CD8-positive, alpha-beta memory T cell (primary cell): ENCODE measurements at places on chromosomes 1 and 21.

- H3K27ac ChIP-seq: no peak overlapping the region
- no peak overlapping the region for H3K4me3 ChIP-seq
- no peaks in the 10 kb centered on the region for H3K27me3 ChIP-seq
- no peaks in the 10 kb centered on the region for H3K36me3 ChIP-seq
Measured at GRCh38 chr1:162204823-162205155, 135.3 kb downstream of the NOS1AP start.

- H3K27me3 ChIP-seq: no peaks in the 10 kb centered on the region
- DNase-seq: no peak
- H3K36me3 ChIP-seq: no peaks in the 10 kb centered on the region
- no peak overlapping the region for H3K4me3 ChIP-seq
- no peak overlapping the region for H3K27ac ChIP-seq
- no peaks in the 10 kb centered on the region for H3K4me1 ChIP-seq
Measured at GRCh38 chr1:239186487-239186886, 199.9 kb upstream of the CHRM3 start.

DNA sequence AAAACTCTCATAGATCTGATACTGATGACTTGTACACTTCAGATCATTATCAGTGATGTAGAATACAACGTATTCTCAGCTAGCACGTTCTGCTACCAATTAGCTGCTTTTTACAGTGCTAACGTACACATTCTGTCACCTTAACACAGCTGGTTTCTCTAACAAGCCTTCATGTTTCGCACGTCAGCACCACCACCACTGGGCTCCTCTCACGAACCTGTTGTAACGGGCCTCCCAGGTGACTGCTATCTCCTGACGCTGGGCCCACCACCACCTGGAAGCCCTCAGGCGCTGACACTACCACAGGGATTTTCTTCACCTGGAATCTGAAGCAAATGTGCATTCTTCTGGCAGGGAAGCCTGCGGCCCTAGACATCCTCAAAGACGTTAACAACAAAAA lies 19.8 kb downstream of the TOMM20 start:
- H3K4me3 ChIP-seq: no peak overlapping the region
- H3K27ac ChIP-seq: no peak overlapping the region
- DNase-seq: no peak

DNA sequence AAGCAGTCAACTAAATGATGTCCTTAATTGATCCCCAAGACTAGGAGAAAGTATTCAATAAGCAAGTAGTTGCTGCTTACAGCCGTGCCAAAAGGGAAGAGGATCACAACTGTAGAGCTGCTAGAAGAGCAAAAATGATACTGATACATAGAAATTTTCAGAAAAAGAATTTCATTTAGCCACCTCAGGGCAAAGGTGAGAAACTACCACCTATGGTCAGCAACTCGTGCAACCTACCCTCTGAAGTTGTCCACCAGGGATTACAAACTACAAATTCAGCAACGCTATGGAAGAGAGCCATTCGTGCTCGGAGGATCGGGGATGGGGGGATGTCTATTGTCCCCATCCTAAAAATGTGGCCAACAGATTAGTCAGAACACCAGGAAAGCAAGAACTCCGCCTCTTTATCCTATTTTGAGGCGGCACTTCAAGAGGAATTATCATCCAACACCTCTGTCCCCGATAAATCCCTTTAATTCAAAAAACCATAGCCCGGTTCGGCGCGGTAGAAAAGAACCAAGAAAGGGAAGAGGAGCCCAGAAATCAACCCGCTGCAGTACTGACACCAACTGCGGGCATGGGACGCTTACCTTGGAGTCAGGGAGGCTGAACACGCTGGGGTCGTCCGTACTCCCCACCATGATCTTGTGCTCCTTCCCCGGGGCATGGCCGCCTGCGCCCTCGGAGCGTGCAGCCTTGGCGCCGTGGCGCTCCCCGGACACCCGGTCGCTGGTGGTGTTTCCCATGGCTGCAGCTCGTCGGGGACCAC lies 687 bp downstream of the PRKAB2 start:
- peak overlapping the region; percentile 71 for H3K27ac ChIP-seq
- no peaks in the 10 kb centered on the region for H3K36me3 ChIP-seq
- peak overlapping the region; percentile 90 for H3K4me3 ChIP-seq
- H3K4me1 ChIP-seq: peaks cover 27% of the 10 kb centered on the region
- no peak for DNase-seq
- no peaks in the 10 kb centered on the region for H3K27me3 ChIP-seq

DNA sequence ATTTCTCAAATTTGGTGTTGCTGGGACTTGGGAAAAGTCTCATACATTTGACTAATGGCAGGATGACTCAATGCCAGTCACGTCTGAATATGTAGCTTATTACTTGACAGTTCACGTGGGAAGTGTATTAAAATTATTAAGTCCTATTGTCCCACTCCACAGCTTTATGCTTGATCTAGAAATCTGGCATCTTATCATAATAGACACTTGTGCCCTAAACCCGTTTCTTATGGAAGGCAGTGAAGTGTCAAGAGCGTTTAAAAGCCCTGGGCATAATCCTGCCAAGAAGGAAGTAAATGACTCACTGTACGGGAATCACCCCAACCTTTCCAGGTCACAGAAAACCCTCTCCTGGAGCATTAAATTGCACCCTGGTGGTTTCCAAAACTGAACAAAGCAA lies 207.4 kb downstream of the APP start:
- no peak overlapping the region for H3K4me3 ChIP-seq
- H3K27ac ChIP-seq: no peak overlapping the region
- no peaks in the 10 kb centered on the region for H3K36me3 ChIP-seq
- DNase-seq: no peak
- peaks cover 3% of the 10 kb centered on the region for H3K4me1 ChIP-seq

DNA sequence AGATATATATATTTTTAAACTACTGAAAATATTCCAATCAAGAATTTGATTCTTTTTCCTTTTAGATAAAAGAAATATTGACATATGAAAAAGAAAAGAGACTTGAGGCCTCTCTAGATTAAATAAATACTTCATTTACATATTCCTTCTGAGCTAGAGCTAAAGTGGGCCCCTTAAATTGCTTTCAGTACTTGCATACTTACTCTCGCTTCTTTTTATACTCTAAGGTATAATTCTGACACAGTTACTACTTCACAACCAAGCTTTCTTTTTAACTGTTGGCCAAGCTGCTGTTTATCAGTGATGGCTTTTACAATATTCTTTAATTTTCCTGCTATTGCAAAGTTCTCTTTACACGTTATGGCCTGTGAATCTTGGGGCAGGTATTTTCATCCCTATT lies 24.6 kb downstream of the EXTL2 start:
- no peaks in the 10 kb centered on the region for H3K36me3 ChIP-seq
- no peak for DNase-seq
- no peak overlapping the region for H3K4me3 ChIP-seq
- H3K4me1 ChIP-seq: no peaks in the 10 kb centered on the region
- H3K27ac ChIP-seq: no peak overlapping the region

- H3K27ac ChIP-seq: no peak overlapping the region
- no peaks in the 10 kb centered on the region for H3K4me1 ChIP-seq
- H3K27me3 ChIP-seq: no peaks in the 10 kb centered on the region
- DNase-seq: no peak
- H3K4me3 ChIP-seq: no peak overlapping the region
- no peaks in the 10 kb centered on the region for H3K36me3 ChIP-seq
Measured at GRCh38 chr1:192817246-192817645, 8.4 kb downstream of the RGS2 start.

GRCh38 chr1:206931709-206932108 lies 10.0 kb upstream of the FCMR start:
- no peak overlapping the region for H3K4me3 ChIP-seq
- DNase-seq: no peak
- H3K4me1 ChIP-seq: peaks cover 33% of the 10 kb centered on the region
- no peaks in the 10 kb centered on the region for H3K36me3 ChIP-seq
- no peak overlapping the region for H3K27ac ChIP-seq

DNA sequence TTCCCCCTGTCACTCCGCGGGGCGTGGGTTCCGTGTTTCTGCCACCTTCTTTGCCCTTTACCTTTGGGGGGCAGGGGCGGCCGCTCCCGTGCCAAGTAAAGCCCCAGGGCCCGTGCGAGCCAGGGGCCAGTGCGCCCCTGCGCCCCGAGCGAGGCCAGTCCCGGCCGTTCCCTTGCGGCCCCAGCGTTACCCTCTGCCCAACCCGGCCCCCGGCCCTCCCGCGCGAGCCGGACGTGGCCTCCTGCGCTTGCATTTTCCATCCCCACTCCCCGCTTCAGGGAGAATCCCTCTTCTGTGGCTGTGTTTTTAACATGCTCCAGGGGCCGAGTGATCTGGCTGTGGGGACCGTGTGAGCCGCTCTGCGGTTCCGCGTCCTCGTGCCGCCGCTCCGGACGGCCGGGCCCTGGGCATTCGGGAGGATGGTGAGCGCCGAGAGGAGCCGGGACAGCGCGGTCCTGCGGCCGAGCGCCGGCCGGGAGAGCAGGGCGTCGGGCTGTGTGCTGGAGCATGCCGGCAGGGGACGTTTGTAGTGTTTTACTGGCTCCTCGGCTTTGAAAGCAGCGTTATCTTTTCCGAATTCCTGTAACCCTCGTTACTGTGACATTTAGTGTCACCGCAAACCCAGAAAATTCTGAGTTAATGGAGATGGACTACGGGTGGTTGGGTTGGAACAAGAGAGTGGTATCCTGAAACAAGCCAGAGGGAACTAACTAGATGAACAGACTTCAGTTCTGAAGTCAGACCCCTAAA lies 1.0 kb downstream of the GALNT2 start:
- H3K36me3 ChIP-seq: no peaks in the 10 kb centered on the region
- DNase-seq: no peak
- peaks cover 6% of the 10 kb centered on the region for H3K4me1 ChIP-seq
